ENCODE measurements at places on chromosomes 5 and 9.

DNA sequence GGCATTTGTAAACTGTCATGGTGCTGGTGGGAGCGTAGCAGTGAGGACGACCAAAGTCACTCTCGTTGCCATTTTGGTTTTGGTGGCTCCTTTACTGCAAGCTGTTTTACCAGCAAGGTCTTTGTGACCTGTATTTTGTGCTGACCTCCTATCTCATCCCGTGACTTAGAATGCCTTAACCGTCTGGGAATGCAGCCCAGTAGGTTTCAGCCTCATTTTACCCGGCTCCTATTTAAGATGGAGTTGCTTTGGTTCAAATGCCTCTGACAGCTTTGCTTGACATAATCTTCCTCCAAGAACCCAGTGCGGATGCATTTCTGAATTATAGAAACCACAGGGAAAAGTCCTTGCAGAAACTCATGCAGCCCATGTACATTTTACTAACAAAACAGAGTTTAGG lies 3.9 kb upstream of the RASGRF2 start:
- DNase-seq, result no peak

GRCh38 chr5:16884595-16884994 lies 51.5 kb downstream of the MYO10 start:
- no peak for DNase-seq

DNA sequence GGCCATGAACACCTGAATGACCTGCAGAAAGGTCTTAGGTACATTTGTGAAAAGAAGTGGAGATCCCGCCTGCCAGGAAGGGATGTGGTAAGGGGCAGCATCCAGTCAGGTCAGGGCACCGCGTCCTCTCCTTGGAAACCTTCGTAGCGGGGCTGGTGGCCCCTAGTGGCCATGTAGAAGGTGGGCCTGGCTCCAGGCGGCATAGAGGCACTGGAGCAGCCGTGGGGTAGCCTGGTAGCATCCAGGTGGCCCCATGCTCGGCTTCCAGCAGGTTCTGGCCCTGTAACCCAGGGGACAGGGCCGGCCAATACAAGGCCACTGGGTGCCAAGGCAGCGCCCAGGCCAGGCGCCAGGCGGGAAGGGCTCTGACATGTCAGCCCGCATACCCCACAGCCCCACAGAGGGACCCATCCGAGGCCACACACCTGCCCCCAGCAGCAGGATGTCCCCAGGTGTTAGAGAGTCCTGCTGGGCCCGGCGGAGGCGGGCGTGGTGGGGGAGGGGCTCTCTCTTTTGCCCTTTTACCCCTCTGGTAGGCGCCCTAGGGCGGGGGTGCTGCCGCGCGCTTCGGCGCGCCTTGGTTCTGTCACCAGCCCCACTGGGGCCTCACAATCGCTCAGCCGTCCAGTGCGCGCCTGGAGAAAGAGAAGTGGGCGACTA lies 58.3 kb upstream of the SPATA31E1 start:
- no peak for DNase-seq

DNA sequence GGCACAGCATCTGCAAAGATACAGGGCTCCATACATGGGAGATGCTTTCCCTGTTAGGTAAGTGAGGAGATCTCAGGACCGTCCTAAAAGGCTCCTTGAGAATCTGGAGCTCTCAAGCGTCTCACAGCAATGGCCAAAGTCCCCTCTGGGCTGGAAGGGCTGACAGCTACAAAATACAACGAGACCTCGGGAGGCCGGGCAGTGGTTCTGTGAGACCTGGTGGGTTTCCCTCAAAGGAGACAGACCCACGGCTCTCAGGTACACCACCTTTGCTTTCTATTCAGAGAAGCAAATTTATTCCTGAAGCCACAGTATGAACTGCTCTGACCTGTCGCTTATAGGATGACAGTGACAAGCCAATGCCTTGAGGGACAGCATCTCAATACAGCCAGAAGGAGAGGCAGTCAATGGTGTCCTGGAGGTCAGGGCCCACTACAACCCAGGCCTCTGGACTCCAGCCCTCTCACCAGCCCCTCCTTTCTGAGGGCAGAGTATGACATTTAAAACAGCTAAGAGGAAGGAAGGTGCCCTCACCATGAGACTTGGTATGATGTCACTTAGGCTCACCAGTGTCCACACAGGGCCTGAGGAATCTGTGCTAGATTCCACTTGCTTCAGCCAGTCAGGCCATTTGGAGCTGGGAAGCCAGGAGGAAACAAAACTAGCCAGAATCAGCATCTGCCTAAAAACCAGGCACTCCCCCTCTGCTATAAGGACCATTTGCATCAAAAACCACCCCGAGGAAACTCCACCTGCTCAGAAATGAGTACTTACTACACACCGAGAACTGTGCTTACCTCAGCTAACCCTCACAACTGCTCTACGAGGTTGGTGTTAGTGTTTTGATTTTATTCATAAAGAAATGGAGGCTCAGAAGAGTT lies 86.5 kb upstream of the FSTL4 start:
- DNase-seq, result no peak

- peak; percentile 18 for DNase-seq
These were observed 13.6 kb downstream of the CCNH start for GRCh38 chr5:87398981-87399614.

DNA sequence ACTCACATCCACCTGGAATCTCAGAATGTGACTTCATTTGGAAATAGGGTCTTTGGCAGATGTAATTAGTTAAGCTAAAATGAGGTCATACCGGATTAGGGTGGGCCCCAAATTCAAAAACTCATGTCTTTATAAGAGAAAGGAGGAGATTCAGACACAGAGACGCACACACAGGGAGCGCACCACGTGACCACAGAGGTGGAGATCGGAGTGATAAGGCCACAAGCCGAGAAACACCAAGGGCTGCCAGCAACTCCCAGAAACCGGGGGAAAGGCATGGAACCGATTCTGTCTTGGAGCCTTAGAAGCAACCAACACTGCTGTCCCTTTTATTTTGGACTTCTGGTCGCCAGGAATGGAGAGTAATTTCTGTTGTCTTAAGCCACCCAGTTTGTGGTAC lies 31.8 kb upstream of the LMX1B start:
- no peak for DNase-seq

DNA sequence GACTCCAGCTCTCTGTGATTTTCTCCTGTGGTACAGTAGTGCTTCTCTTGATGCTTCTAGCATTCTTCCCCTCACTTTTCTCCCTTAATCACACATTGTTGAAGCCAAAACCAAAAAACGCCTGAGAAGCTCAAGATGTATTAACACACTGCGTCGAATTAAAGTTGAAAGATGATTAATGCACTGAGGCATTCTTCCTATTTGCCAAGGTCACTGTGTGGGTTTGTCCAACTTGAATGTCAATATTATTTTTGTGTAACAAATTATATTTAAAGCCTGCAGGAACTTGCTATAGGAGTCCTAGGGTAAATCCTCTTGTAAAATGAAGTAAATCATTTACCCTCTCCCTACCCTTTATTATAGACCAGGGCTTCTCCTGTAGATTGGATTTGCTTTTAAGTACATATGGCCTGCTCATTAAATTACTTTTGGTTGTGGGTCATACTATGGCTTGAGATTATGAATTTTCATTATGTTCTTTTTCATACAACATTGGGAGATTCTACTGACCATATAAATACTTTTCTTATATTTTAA lies 68.1 kb downstream of the GDA start:
- no peak for DNase-seq

DNA sequence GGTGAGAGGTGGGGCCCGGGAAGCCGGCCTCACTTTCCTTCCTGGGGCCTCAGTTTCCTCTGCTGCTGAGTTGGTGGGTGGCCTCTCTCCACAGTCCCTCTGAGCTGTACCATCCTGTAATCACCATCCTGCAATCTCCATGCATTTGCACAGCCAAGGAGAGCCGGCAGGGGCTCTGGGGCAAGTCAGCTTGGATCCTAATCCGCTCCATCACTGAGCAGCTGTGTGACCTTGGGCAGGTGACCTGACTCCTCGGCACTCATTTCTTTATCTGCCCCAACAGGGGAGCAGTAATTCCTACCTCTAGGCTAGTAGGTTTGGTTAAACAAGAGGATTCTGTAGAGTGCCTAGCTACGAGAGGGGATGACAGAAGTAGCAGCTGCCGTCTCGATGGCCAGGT lies 88.2 kb upstream of the ZNF618 start:
- DNase-seq, result no peak

DNA sequence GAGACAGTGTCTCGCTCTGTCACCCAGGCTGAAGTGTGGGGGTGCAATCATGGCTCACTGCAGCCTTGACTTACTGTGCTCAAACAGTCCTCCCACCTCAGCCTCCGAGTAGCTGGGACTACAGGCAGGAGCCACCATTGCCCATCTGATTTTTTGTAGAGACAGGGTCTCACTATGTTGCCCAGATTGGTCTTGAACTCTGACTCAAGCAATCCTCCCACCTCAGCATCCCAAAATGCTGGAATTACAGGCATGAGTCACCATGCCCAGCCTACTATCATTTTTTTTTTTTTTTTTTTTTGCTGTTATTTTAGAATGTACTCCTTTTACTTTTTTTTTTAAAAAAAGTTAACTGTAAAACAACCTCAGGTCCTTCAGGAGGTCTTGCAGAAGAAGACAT lies 449.0 kb downstream of the CCDC171 start:
- DNase-seq, result no peak

DNA sequence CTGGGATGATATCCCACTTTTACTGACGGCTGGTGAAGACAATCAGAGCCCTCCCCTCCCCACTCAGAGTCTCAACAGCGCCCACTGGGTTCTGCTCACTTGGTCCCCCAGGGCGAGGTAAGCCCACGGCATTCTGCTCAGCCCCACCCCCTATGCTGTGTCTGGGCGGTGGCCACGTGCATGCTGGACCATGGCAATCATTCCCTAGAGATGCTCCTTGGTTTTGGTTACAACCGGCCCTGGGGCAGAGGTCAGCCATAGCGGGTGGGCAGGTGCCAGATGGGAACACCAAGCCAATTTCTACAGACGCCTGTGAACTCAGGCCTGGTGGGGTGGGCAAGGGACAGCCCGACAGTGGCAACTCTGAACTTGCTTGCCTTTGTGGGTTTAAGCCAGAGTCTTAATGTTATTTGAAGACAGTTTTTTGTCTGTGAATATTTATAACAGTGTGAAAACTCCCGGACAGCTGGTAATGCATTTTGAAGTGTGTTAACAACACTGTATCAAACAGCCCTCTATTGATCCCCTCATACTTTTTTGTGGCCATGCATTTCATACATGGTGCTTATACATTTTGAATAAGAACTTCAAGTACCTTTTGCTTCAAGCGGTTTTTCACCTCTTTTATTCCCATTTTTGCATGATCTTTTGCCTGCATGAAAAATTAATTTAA lies 94.2 kb downstream of the CRB2 start:
- no peak for DNase-seq

GRCh38 chr9:72534931-72535330 lies 13.5 kb downstream of the TMC1 start:
- no peak for DNase-seq

DNA sequence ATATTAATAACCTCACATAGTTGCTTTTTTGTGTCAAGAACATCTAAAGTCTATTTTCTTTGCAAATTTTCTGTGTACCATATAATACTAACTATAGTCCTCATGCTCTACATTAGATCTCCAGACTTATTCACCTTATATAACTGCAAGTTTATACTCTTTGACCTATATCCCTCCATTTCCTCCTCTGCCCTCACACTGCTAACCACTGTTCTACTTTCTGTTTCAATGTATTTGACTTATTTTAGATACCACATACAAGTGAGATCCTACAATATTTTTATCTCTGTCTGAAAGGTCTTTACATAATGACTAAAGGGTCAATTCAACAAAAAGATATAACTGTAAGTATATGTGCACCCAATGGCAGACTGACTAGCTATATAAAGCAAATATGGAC lies 789.7 kb upstream of the ZNF608 start:
- DNase-seq, result no peak

All from RWPE1 (cell line).